Left lung (tissue), 14 donors: ENCODE measurements at places on chromosomes 2 and 18. TPM values are rescaled to one million over a fixed set of nuclear protein-coding genes. Genes with fewer than 3 reads are reported as not detected.

- H3K4me3 ChIP-seq = no peak overlapping the region
- no peak overlapping the region for H3K27ac ChIP-seq
- DNase-seq = no peak
Measured at GRCh38 chr2:216493334-216493685, 5.3 kb upstream of the RPL37A start.

- no peaks in the 10 kb centered on the region for H3K36me3 ChIP-seq
- no peaks in the 10 kb centered on the region for H3K27me3 ChIP-seq
- peaks cover 4% of the 10 kb centered on the region for H3K4me1 ChIP-seq
- no peak overlapping the region for H3K4me3 ChIP-seq
- no peak overlapping the region for H3K27ac ChIP-seq
Measured at GRCh38 chr2:33214436-33214835, 262.0 kb upstream of the RASGRP3 start.

- no peak overlapping the region for H3K4me3 ChIP-seq
- H3K36me3 ChIP-seq = no peaks in the 10 kb centered on the region
- H3K4me1 ChIP-seq = no peaks in the 10 kb centered on the region
- H3K27ac ChIP-seq = no peak overlapping the region
- no peaks in the 10 kb centered on the region for H3K27me3 ChIP-seq
Measured at GRCh38 chr18:47036298-47036874, 965 bp upstream of the ELOA2 start.

Gene AKAIN1
- not detected for total RNA-seq

DNA sequence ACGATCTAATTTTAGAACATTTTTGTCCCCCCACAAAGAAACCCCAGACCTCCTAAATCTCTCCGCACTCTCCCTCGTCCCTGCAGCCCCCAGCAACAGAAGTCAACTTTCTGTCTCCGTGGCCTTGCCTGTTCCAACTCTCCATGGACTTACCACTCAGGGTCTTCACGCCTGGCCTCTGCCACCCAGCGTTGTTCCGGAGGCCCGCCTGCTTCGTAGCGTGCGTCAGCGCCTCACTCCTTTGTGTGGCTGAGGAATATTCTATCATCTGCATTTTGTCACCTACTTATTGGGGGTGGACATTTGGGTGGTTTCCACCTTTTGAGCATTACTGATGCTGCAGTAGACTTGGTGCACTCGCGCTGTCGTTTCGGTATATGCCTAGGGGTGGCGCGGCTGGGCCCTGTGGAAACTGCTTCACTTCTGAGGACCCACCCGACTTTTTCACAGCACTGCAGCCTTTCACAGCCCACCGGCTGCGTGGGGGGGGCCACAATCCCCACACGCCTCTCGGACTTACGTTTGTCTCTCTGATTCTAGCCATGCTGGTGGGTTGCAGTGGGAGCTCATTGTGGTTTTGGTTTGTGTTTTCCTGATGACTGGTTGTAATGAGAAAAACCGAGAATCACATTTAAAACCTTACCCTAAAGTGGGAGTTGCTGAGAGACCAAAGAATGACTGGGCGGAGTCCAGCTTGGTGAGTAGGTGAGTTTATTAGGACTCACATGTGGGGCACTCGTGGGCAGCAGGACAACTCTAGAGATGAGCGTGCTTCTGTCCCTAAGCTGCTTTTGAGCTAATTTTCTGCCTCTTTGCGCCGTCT, 1.4 kb upstream of the HSBP1L1 start:
- no peaks in the 10 kb centered on the region for H3K36me3 ChIP-seq
- no peaks in the 10 kb centered on the region for H3K27me3 ChIP-seq
- no peak overlapping the region for H3K27ac ChIP-seq
- H3K4me3 ChIP-seq = no peak overlapping the region
- peaks cover 36% of the 10 kb centered on the region for H3K4me1 ChIP-seq

Gene GPAT2
- total RNA-seq = 7.3 TPM

GRCh38 chr2:12463189-12463588, 253.5 kb upstream of the TRIB2 start:
- DNase-seq = no peak
- no peak overlapping the region for H3K4me3 ChIP-seq
- H3K36me3 ChIP-seq = no peaks in the 10 kb centered on the region
- H3K27ac ChIP-seq = no peak overlapping the region

Gene SLC40A1
- total RNA-seq = 153 TPM

DNA sequence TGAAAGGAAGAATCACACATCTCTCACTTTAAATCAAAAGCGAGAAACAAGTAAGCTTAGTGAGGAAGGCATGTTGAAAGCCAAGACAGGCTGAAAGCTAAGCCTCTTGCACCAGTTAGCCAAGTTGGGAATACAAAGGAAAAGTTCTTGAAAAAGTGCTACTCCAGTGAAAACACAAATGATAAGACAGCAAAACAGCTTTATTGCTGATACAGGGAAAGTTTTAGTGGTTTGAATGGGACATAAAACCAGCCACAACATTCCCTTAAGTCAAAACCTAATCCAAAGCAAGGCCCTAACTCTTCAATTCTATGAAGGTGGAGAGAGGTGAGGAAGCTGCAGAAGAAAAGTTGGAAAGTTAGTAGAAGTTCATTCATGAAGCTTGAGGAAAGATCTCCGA, 28.0 kb downstream of the LIMS1 start:
- H3K36me3 ChIP-seq = no peaks in the 10 kb centered on the region
- no peak for DNase-seq
- H3K27me3 ChIP-seq = no peaks in the 10 kb centered on the region

Gene FBXO48
- 1.5 TPM for total RNA-seq
